Fibroblast of the aortic adventitia (primary cell): ENCODE measurements at places on chromosomes 7 and 10.

DNA sequence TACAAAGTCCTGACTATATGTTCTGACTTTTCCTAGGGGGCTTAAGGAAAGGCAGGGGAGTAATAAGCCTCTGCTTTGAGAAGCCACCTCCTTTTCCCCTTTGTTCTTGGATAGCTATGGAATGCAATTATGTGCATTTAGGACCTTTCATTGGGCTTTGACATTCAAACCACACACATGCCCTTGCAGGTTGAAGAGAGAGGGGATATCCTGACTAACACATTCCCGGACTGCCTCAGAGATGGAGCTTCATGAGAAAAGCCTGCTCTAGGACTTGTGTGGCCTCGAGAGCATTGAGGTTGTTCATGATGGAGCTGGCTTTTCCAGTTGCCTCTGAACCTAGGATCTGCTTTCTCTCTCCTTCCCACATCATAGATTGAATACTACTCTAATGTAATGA lies 694.5 kb downstream of the LRMDA start:
- DNase-seq: no peak

DNA sequence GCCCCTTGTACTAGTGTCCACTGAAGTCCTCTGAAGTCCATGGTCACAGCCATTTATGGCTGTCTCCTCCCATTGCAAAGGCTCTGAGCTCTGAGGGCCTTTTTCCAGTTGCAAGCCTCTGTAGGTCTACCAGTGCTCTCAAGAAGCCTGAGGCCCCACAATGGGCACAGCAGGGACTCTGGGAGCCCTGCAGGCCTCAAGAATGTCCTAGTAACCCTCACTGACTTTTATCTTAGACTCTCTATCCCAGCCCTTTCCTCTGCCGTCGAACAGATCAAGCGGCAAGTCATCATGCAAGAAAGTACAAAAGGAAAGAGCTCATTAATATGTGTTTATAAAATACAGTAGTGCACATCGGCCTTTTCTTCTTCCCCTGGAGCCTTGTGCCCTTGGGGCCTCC lies 23.4 kb downstream of the VWA2 start:
- DNase-seq: no peak

GRCh38 chr10:1187151-1187854 lies 131.1 kb downstream of the WDR37 start:
- no peak for DNase-seq

GRCh38 chr10:97385565-97385964 lies 15.6 kb downstream of the RRP12 start:
- DNase-seq: no peak

- no peak for DNase-seq
These were observed 47.5 kb downstream of the ZNF467 start for GRCh38 chr7:149725916-149726315.

GRCh38 chr10:1652151-1652550 lies 85.2 kb downstream of the ADARB2 start:
- no peak for DNase-seq

- DNase-seq: no peak
These were observed 298.4 kb downstream of the INHBA start for GRCh38 chr7:41404375-41405074.

GRCh38 chr10:129462257-129462795 lies 4.7 kb upstream of the MGMT start:
- no peak for DNase-seq

- no peak for DNase-seq
These were observed 100.4 kb downstream of the TAX1BP1 start for GRCh38 chr7:27840313-27840712.

DNA sequence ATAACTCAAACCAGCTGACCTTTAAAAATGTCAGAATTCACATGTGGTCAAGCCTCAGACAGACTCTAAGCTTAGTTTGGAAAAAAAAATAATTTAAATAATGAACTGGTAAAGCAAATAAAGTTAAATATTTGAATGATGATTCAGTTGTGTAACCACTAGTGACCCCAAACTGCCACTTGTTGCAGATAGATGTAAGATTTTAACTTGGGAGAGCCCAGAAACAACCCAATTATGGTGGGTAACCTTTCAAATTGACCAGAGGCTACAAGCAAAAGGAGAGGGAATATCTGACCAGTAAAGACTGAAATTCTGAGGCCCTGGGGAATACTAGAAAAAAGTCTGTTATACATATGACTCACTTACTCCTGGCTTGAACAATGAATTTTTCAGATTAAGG lies 268.1 kb downstream of the HPSE2 start:
- DNase-seq: no peak
